Activated naive CD8-positive, alpha-beta T cell treated with anti-CD3 and anti-CD28 coated beads, Interleukin-2, amount 10 ng/mL, durations not matched to agents 7 days and 5 days (primary cell): ENCODE measurements at places on chromosomes 16 and 17. TPM values are rescaled to one million over a fixed set of nuclear protein-coding genes. Genes with fewer than 3 reads are reported as not detected.

- no peak overlapping the region for H3K4me3 ChIP-seq
- H3K27me3 ChIP-seq: peaks cover 2% of the 10 kb centered on the region
- no peaks in the 10 kb centered on the region for H3K36me3 ChIP-seq
- DNase-seq: no peak
Observed at GRCh38 chr16:58054289-58054688, 28.7 kb downstream of the MMP15 start.

Gene EDC4
- 119 TPM for total RNA-seq

Gene SLFN11
- total RNA-seq: 47.5 TPM

DNA sequence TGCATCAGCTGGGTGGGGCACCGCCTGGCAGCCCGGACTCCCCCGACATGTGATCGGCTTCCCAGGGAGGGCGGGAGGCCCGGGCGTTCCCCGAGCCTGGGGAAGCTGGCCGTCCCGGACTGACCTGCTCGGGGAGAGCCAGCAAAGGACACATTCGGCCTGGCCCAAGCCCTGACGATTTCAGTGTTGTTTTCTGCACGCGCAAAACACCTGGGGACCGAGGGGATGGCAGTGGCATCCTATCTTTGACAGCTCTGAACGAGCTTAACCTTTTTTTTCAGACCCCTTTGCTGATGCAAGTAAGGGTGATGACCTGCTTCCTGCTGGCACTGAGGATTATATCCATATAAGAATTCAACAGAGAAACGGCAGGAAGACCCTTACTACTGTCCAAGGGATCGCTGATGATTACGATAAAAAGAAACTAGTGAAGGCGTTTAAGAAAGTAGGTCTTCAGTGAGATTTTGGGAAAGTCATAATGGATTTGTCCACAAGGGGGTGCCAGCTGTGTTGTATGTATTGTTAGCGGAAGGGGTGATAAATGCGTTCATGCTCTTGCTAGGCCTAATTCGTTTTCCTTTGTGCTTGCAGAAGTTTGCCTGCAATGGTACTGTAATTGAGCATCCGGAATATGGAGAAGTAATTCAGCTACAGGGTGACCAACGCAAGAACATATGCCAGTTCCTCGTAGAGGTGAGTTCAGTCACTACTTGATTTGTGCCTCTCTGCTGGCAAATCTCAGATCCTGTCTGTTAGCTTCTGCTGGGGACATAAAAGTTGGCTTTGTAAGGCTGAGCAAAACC lies 1.0 kb downstream of the EIF1 start:
- peak overlapping the region; percentile 90 for H3K4me3 ChIP-seq
- DNase-seq: no peak
- H3K36me3 ChIP-seq: peaks cover 33% of the 10 kb centered on the region

GRCh38 chr17:33908363-33909064 lies 346.6 kb upstream of the CCL2 start:
- no peaks in the 10 kb centered on the region for H3K36me3 ChIP-seq
- no peaks in the 10 kb centered on the region for H3K4me1 ChIP-seq
- DNase-seq: no peak
- no peak overlapping the region for H3K27ac ChIP-seq
- H3K4me3 ChIP-seq: no peak overlapping the region

DNA sequence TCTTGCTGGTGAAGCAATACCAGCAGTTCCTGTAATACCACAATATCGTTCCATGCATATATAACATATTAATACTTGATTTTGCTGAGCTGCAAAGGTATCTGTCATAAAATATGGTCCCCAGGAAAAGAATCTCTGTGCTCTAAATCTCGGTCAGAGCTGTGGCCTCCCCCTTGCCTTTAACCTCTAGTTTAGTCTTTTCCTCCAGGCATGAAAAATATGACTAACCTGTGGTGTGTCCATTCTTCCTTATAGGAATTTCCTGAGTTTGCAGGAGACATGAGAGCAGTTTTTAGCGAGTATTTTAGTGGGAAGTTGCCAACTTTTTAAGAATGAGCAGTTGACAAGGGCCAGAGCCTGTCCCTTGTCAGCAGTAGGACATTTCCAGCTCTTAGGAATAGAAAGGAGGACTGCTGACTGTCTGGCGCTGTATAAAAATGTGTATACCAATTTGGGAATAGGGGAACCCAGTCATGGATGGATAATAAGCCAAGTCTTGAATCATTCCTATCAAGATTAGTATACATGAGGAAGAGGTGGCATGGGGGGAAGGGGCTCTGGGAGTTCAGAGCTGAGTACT lies 8.7 kb downstream of the ATXN1L start:
- peaks cover 12% of the 10 kb centered on the region for H3K36me3 ChIP-seq
- DNase-seq: no peak
- H3K4me1 ChIP-seq: peaks cover 29% of the 10 kb centered on the region
- no peaks in the 10 kb centered on the region for H3K27me3 ChIP-seq
- no peak overlapping the region for H3K4me3 ChIP-seq

- peaks cover 1% of the 10 kb centered on the region for H3K36me3 ChIP-seq
- no peaks in the 10 kb centered on the region for H3K27me3 ChIP-seq
- H3K4me3 ChIP-seq: no peak overlapping the region
- peaks cover 1% of the 10 kb centered on the region for H3K4me1 ChIP-seq
- H3K27ac ChIP-seq: peak overlapping the region; percentile 25
- DNase-seq: no peak
Observed at GRCh38 chr16:12320298-12320706, 343.8 kb downstream of the SNX29 start.

GRCh38 chr17:33615861-33616260 lies 322.8 kb upstream of the ASIC2 start:
- peaks cover 2% of the 10 kb centered on the region for H3K27me3 ChIP-seq
- no peaks in the 10 kb centered on the region for H3K36me3 ChIP-seq
- no peaks in the 10 kb centered on the region for H3K4me1 ChIP-seq
- DNase-seq: no peak
- H3K4me3 ChIP-seq: no peak overlapping the region

Gene MMP2
- 0.28 TPM for total RNA-seq

- H3K36me3 ChIP-seq: no peaks in the 10 kb centered on the region
- H3K27me3 ChIP-seq: no peaks in the 10 kb centered on the region
- no peak overlapping the region for H3K4me3 ChIP-seq
- H3K27ac ChIP-seq: no peak overlapping the region
- DNase-seq: no peak
- no peaks in the 10 kb centered on the region for H3K4me1 ChIP-seq
Observed at GRCh38 chr17:27049104-27049784, 244.7 kb upstream of the WSB1 start.

- H3K27ac ChIP-seq: no peak overlapping the region
- H3K4me3 ChIP-seq: no peak overlapping the region
- H3K27me3 ChIP-seq: no peaks in the 10 kb centered on the region
- no peak for DNase-seq
Observed at GRCh38 chr16:58039829-58040495, 14.4 kb downstream of the MMP15 start.

Gene TMIGD1
- not detected for total RNA-seq

GRCh38 chr16:445566-445965 lies 20.1 kb downstream of the RAB11FIP3 start:
- no peak overlapping the region for H3K27ac ChIP-seq
- no peaks in the 10 kb centered on the region for H3K4me1 ChIP-seq
- H3K27me3 ChIP-seq: no peaks in the 10 kb centered on the region
- H3K36me3 ChIP-seq: no peaks in the 10 kb centered on the region
- DNase-seq: no peak
- H3K4me3 ChIP-seq: no peak overlapping the region

Gene TRPV2
- total RNA-seq: 107 TPM

GRCh38 chr17:8118769-8119580 lies 661 bp upstream of the ALOXE3 start:
- DNase-seq: peak; percentile 90
- peaks cover 46% of the 10 kb centered on the region for H3K4me1 ChIP-seq
- H3K27me3 ChIP-seq: peaks cover 61% of the 10 kb centered on the region
- peaks cover 2% of the 10 kb centered on the region for H3K36me3 ChIP-seq

DNA sequence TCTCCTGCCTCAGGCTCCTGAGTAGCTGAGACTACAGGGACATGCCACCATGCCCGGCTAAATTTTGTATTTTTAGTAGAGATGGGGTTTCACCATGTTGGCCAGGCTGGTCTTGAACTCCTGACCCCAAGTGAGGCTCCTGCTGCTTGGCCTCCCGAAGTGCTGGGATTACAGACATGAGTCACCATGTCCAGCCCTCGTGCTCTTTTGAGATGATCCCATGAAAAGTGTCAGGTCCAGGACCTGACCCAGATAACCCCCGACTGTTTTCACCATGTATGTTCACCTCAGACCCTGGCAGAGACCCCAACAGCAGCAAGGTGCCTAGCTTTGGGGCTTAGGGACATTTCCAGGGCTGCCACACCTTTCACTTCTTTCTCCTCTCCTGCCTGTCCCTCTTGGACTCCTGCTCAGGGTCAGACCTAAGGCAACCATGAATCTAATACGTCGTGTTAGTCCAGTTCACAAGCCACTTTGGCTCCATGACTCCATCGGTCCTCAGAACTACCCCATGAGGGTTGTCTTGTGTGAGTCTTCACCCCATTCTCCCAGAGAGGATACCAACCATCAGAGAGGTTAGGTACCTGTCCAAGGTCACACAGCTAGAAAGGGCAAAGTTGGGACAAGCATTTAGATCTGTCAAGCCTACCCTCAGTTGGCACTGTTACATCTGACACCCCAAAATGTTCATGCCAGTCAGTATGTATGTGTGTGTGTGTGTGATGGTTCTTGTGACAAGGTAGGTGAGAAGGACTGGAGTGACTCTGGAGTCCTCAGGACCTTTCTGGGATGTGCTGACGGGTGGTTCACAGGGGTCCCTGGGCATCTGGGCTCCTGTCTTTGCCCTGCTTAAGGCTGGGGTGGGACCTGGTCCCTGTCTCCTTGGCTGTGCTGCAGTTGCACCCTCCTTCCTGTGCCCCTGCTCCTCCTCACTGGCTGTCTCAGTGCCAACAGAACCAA lies 23.1 kb upstream of the MAP3K14 start:
- no peak for DNase-seq
- H3K4me3 ChIP-seq: no peak overlapping the region
- peaks cover 3% of the 10 kb centered on the region for H3K4me1 ChIP-seq
- H3K27me3 ChIP-seq: peaks cover 5% of the 10 kb centered on the region

Gene GAST
- total RNA-seq: not detected

DNA sequence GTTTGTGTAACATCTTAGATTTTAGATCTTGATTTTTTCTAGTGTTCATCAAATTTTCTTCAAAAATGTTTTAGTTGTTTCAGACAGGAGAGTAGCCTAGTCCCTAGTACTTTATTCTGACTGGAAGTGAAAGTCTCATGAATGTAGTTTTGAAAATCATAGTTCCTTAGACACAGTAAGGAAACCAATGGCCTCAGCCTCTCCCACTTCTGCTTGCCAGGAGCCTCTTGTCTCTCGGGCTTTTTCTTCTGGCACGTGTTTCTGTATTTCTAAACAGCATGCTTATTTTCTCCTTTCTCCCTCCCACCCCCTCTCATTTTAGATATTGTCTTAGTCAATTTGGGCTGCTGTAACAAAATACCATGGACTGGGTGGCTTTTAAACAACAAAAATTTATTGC lies 9.8 kb downstream of the SLFN5 start:
- H3K4me1 ChIP-seq: peaks cover 56% of the 10 kb centered on the region
- DNase-seq: no peak

DNA sequence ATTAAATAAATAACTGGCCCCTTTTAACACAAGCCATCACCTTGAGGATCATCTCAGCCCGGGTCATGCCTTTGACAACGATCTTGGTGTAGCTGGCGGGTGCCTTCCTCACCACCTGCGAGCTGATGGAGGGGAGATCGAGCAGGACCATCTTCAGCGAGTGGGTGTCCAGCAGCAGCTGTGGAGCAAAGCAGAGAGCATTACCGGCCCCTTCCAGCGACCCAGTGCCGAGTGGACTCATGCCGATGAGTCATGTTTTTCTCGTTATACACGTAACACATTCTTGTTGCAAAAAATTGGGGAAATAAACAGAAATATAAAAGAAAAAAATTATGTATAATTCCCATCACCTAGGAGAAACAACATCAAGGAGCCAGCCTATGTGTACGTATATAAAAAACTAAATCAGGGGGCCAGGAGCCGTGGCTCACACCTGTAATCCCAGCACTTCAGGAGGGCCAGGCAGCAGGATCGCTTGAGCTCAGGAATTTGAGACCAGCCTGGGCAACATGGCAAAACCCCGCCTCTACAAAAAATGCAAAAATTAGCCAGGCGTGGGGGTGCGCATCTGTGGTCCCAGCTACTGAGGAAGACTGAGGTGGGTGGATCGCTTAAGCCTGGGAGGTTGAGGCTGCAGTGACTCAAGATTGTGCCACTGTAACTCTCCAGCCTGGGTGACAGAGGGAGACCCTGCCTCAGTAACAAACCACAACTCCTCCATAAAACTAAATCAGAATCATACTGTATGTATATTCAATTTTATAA lies 169.1 kb upstream of the RPH3AL start:
- H3K27ac ChIP-seq: peak overlapping the region; percentile 30
- peaks cover 11% of the 10 kb centered on the region for H3K4me1 ChIP-seq
- no peaks in the 10 kb centered on the region for H3K27me3 ChIP-seq
- no peak overlapping the region for H3K4me3 ChIP-seq

Gene CACNG4
- total RNA-seq: not detected

Gene SLFN12L
- total RNA-seq: 139 TPM

Gene FAM83G
- total RNA-seq: 8.3 TPM

GRCh38 chr17:50055426-50056216 lies at the start of gene ITGA3:
Gene ITGA3 (plus strand): TSS chr17:50056110. CDS start chr17:50056440, 330 bp downstream.
- H3K27ac ChIP-seq: peak within 1 kb of the TSS; percentile 66
- peak within 1 kb of the TSS; percentile 91 for H3K4me3 ChIP-seq
- peak; percentile 73 for DNase-seq
- peaks cover 41% of the 10 kb centered on the region for H3K4me1 ChIP-seq
- H3K27me3 ChIP-seq: no peaks in the 10 kb centered on the region
- no peaks in the 10 kb centered on the region for H3K36me3 ChIP-seq

Gene MT1M
- not detected for total RNA-seq

- no peaks in the 10 kb centered on the region for H3K36me3 ChIP-seq
- no peak for DNase-seq
- H3K27ac ChIP-seq: no peak overlapping the region
- H3K4me3 ChIP-seq: no peak overlapping the region
- H3K4me1 ChIP-seq: peaks cover 30% of the 10 kb centered on the region
Observed at GRCh38 chr17:50922107-50922506, 56.0 kb upstream of the TOB1 start.

DNA sequence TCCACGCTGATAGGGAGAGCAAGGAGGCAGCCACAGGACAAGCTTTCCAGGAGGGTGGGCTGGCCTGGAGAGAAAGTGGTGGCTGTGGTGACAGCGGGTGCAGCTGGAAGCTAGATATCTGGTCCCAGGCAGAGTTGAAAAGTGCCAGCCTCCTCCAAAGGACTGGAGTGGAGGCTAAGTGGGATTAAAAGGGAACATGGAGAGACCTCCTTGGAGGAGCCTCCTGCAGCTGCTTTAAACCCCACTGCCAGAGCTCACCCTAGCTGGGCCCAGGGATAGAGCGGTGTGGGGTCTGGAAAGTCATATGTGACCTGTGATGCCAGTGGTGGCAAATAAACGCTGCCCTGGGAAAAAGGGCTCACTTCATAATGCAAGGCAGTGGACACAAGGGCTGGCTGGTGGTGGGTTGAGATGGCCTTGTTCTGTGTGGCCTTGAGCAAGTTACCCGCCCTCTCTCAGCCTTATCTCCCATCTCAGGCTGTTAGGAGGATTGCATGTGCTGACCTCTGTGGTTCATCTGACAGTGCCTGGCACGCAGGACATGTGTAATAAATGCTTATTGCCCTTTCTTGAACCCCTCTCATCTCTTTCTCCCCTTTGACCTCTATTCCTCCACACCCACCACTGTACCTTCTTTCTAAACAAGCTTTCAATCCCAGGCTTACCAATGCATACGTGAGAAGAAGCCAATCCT lies 61.0 kb upstream of the LGALS9 start:
- DNase-seq: no peak
- peak overlapping the region; percentile 61 for H3K27ac ChIP-seq
- peaks cover 55% of the 10 kb centered on the region for H3K4me1 ChIP-seq

GRCh38 chr16:14013145-14013570 lies 58.0 kb upstream of the MRTFB start:
- no peak for DNase-seq
- no peak overlapping the region for H3K27ac ChIP-seq
- no peak overlapping the region for H3K4me3 ChIP-seq
- H3K36me3 ChIP-seq: no peaks in the 10 kb centered on the region
- H3K4me1 ChIP-seq: peaks cover 4% of the 10 kb centered on the region

Gene ATP6V0A1
- 8.1 TPM for total RNA-seq
